ENCODE measurements at places on chromosomes 2 and 18.

GRCh38 chr18:75140296-75140695, 68.6 kb downstream of the PTGR3 start:
- no peak for DNase-seq

- peak; percentile 49 for DNase-seq
These were observed 705 bp upstream of the TEX261 start for GRCh38 chr2:70995426-70995729.

DNA sequence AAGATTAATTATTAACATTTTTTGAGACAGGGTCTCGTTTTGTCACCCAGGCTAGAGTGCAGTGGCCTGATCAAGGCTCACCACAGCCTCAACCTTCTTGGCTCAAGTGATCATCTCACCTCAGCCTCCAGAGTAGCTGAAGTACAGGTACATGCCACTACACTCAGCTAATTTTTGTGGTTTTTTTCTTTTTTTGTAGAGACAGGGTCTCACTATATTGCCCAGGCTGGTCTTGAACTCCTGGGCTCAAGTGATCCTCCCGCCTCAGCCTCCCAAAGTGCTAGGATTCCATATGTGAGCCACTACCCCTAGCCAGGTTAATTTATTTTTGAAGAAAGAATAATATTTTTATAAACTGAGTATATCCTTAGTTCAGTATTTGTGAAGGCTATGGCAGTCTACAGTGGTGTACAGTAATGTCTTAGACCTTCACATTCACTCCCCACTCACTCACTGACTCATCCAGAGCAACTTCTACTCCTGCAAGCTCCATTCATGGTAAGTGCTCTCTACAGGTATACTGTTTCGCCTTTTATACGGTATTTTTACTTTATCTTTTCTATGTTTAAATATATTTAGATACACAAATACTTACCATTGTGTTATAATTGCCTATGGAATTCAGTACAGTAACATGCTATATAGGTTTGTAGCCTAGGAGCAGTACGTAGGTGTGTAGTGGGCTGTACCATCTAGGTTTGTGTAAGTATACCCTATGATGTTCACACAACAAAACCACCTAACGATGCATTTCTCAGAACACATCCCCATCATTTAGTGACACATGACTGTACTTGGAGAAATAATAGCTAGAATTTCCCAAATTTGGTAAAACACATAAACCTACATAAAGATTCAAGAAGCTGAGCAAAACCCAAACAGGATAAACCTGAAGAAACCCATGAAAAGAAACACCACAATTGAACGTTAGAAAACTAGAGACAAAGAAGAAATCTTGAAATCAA, 38.6 kb downstream of the MGAT4A start:
- DNase-seq, result no peak

DNA sequence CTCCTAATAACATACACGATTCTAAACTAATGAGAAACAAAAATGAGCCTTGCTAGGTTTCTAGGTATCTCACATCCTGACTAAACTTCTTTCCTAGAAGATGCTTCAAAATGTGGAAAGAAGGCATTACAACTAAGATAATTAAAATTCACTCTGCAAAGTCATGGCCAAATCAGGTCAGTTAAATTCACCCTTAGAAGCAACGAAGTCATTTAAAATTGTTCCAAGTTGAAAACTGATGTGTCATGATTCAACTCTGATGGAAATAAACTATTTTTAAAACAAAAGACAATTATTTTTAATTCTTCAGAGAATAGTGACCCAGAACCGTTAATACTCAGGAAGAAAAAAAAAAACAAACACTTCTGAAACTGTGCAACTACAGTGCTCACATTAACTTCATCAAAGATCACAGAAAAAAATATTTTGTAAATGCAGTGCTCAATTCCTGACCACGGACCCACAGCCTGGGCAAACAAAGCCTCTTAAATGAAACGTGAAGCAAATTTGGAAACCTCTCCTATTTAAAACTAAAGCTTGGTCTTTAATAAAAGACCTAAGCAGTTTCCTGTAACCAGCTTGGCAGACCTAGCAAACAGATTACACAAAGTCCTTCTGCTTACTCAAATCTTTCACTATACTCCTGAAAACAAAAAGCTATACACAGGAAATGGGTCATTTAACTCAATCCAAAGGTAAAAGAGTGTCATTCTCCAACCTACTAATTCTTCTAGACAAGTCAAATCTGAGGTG, 39.0 kb downstream of the CHN1 start:
- DNase-seq, result no peak

DNA sequence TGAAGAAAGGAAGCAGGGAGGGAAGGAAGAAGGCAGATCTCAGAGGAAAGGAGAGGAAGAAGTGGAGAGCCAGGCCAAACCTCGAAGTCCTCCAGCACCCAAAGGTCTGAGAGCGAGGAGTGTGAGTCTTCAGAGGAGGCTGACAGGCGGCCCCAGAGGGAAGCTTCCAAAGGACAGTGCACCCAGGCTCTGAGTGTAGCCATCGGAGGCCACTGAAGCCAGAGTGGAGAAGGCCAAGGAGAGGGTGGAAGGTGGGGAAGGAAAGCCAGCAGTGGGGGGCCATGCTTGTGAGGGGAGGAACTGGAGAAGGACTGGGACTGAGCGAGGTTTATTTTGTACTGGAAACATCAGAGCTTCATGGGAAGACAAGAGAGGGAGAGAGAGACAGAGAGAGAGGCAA, 6.0 kb downstream of the ATP6V1B1 start:
- no peak for DNase-seq

DNA sequence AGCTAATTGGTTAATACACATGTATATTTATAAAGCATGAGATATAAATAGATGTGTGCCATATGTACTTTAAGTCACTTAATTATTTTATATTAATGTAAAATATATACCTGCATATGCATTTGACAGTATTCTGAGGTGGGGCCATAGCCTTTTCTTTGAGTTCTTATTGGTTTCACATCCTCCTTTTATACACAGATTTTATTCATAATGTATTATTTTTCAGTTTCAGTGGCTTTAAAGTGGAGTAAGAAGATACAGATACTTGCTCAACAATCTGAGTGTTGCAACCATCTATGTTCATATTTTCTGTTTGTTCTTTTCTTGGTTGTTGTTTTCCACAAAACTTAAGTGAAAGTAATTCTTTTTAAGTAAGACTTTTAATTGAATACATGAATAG, 436.5 kb downstream of the RND3 start:
- no peak for DNase-seq

- no peak for DNase-seq
These were observed 51.5 kb downstream of the CYP26B1 start for GRCh38 chr2:72096181-72096580.

- DNase-seq, result peak; percentile 62
These were observed 157.5 kb upstream of the SESTD1 start for GRCh38 chr2:179422037-179422643.

- no peak for DNase-seq
These were observed 26.4 kb downstream of the THNSL2 start for GRCh38 chr2:88196490-88197087.

- DNase-seq, result no peak
These were observed 1.4 kb downstream of the PSD4 start for GRCh38 chr2:113175042-113175628.

- no peak for DNase-seq
These were observed 58.1 kb upstream of the TGIF1 start for GRCh38 chr18:3391704-3392466.

GRCh38 chr2:114609801-114610200, 167.4 kb downstream of the DPP10 start:
- no peak for DNase-seq

DNA sequence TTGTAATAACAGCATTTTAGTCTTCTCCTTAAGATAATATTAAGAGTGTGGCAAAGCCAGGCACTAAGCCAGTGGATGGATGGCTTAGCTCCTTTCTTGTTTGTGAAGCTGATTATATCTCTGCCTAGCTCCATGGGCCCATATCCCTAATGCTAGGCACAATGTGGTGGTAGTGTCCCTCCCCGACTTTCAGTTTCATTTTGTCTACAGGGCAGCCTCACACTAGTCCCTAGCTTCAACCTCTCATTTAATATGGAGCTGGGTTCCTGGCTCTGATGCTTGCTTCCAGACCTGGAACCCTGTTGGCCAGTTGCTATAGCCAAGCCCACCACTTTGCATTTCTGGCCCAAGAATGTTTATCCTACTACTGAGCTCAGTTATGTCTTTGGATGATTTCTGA, 437.0 kb upstream of the MEIS1 start:
- no peak for DNase-seq

- peak; percentile 43 for DNase-seq
These were observed 1.4 kb downstream of the CYS1 start for GRCh38 chr2:10078704-10079265.

DNA sequence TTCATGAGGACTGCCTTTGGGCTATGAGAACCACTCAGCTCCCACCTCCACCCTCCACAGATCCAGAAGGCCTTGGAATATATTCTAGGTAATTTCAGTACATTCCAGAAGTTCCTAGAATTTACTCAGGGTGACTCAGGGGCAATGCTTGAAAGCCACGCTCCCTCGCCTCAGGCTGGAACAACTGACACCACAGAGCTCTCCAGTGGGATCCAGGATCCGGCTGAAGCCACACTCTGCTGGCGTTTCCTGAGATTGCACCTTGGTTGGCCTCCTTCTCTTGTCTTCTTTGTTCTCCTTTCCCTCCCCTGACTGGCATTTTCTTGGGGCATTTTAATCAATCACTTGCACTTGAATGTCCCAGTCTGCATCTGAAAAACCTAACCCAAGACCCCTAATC, 92.6 kb upstream of the KCNE4 start:
- DNase-seq, result no peak

- DNase-seq, result no peak
These were observed 3.0 kb upstream of the CD8A start for GRCh38 chr2:86793752-86794151.

DNA sequence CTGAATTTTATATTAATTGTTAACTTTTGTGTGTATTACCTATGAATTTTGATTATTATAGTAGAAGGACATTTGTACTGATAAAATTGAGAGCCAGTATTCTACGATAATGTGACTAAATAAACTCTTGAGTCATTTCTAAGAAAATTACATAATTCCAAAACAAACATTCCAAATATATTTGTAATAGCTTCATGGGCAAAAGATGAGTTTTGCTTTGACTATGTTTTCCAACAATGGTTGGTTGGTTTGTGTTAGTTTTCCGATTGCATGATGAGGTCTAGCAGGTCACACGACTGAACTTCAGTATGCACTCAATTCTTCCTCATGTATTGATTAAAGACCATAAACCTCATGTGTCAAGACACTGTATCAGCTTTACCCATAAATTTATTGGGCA, 71.7 kb upstream of the WDR75 start:
- DNase-seq, result no peak

GRCh38 chr2:157267476-157267875, 10.0 kb downstream of the GALNT5 start:
- no peak for DNase-seq

DNA sequence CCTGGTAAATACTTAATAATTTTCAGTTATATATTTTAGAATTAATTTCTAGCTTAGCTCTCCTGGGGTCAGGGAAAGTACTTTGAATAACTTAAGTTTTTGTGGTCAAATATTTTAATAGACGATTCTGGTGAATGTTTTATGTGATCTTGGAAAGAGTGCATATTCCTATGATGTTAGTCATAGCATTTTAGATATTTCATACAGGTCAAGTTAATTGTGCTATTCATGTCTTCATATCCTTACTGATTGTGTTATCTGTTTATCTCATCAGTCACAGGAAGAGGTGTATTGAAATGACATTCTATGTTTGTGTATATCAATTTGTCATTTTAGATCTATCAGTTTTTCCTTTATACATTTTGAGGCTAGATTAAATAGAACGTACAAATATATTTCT, 576.2 kb downstream of the CPS1 start:
- DNase-seq, result no peak

- DNase-seq, result no peak
These were observed 34.5 kb upstream of the DSEL start for GRCh38 chr18:67550872-67551520.

GRCh38 chr18:48860269-48861180, 90.2 kb downstream of the SMAD7 start:
- peak; percentile 30 for DNase-seq

DNA sequence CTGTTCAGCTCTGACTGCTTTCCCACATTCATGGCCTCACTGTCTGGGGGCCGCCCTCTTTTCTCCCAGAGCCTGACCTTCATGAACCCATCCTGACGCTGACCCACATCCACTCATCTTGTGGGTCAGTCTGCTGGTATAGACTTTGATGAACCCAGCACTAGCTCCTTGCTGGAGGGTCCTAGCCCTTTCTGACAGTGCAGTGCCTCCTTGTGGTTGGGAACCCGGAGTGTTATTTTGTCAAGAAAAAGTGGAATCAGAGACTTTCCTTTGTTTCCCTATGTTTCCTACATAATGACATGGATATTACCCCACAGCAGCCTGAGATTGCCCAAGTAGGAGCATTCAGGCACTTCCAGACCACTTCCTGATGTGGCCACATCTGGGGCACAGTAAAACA, 19.3 kb upstream of the OSR1 start:
- DNase-seq, result no peak

All from pancreas (tissue), 10 donors.